ENCODE measurements at places on chromosomes 5 and 9. TPM values are rescaled to one million over a fixed set of nuclear protein-coding genes. Genes with fewer than 3 reads are reported as not detected.
A peak's percentile ranks its signal among the peaks of the same experiment; 100 is the strongest.

DNA sequence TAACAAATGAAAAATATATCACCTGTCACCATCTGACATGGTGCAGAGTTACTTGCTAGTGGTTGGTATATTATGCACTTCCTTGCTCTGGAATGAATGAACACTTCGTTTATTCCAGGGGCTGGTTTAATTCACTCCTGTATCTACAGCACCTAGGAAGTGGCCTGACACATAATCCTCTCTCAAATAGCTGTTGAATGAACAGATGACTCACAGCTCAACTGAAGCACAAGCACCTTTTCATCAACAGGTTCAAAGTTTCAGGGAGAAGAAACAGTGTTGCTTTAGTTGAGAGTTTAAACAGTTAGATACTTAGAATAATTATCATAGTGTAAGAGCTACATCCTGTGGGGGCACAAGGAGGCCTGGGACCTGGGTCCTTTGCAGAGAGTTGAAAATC is 135.0 kb upstream of the DAP start:
- H3K4me1 ChIP-seq = peaks cover 3% of the 10 kb centered on the region
- no peaks in the 10 kb centered on the region for H3K36me3 ChIP-seq
- H3K27me3 ChIP-seq = no peaks in the 10 kb centered on the region
- H3K27ac ChIP-seq = no peak overlapping the region
- no peak overlapping the region for H3K4me3 ChIP-seq

GRCh38 chr9:82894548-82894947 is 168.4 kb downstream of the RASEF start:
- DNase-seq = no peak
- H3K4me3 ChIP-seq = no peak overlapping the region
- H3K36me3 ChIP-seq = no peaks in the 10 kb centered on the region
- H3K4me1 ChIP-seq = no peaks in the 10 kb centered on the region
- no peaks in the 10 kb centered on the region for H3K27me3 ChIP-seq

DNA sequence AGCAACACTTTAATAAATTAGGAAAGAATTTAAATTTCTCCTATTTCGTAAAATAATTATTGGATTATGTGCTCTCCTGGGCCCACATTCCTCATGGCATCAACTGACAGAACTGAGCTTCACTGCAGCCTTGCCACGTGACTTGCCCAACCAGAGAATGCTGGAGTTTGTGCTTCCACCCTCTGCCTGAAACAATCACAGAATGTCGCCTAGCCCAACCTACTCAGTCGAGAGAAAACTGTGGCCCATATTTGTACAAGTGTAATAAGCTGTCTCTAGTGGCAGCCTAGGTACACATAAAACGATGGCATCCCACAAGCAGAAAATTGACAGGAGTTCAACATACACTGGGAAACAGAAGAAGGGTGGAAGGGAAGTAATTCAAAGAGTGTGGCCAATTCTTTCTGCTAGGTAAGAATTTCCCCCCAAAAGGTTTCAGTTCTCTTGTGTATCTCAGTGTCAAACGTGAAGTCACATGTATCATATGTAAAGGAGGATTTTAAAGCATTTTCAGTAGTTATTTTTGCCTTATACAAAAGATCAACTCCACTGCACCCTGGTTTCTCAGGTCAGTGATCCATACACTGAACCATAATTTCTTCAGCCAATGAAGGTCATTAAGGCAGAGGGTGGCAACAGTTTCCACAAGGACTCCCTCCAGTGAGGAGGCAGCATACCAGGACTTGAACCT is 41.7 kb downstream of the ZNF608 start:
- no peak for DNase-seq
- no peaks in the 10 kb centered on the region for H3K36me3 ChIP-seq
- no peaks in the 10 kb centered on the region for H3K27me3 ChIP-seq
- H3K27ac ChIP-seq = no peak overlapping the region
- H3K4me3 ChIP-seq = no peak overlapping the region

DNA sequence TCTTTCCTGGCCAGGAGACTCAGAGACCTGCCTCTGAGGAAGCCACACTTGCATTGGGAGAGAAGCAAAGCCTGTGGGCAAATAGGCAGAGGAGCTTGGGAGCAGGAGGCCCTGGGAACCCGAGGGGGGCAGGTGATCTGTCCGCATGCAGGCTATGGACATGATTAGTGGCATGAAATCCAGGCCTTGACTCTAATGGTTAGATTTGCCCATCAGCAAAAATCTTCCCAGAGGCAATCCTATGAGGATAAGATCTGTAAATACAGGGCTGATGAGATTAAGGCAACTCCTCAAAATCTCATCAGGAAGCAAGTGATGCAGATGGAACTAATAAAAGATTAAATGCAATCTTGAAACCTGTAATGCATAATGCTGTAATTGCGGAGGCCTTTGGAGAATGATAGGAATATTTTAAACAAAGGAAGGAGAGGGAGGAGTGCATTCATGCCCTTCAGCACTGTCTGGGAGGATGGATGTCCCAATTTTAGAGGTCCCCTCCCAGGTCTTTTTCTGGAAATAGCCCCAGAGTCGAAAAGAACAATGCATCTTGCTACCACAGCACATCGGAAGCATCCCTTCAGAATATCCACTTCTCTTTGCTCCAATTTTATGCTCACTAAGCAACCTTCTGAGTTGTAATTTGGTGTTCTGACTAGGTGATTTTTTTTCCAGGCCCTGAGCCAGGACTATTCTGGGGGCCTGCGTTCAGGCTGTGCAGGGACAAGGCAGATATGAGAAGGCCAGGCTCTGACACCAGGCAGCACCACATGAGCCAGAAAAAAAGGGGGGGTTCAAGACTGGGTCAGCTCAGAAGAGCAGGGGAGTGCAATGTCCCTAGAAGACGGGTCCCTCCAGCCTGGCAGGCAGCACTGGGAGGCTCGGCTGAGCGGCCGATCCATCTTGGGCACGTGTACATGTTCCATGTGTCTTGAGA is 66.5 kb downstream of the MED10 start:
- H3K27me3 ChIP-seq = no peaks in the 10 kb centered on the region
- H3K27ac ChIP-seq = no peak overlapping the region
- no peak overlapping the region for H3K4me3 ChIP-seq
- DNase-seq = no peak

DNA sequence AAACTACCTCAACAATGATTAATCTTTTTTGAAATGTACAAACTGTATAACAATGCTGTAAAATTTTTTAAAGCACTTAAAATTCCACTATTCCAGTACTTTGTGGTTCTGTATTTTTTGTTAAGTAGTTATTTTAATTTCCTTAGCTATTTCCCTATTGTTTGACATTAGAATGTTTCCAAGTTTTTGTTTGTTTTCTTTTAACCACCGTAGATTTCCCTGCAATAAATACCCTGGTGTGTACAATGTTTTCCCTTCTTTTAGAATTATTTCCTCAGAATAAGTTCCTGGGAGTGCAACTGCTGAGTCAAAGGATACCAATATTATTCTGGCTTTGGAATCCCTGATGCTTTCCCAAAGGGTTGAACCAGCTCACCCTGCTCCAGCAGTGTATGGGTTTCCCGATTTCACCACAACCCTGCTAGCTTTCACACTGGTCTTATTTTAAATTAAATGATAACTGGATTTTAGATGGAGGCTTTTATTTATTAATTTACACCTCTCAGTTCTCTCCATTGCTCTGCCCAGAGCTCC is 20.6 kb upstream of the ANGPTL2 start:
- H3K27ac ChIP-seq = no peak overlapping the region
- no peaks in the 10 kb centered on the region for H3K27me3 ChIP-seq
- no peak for DNase-seq

DNA sequence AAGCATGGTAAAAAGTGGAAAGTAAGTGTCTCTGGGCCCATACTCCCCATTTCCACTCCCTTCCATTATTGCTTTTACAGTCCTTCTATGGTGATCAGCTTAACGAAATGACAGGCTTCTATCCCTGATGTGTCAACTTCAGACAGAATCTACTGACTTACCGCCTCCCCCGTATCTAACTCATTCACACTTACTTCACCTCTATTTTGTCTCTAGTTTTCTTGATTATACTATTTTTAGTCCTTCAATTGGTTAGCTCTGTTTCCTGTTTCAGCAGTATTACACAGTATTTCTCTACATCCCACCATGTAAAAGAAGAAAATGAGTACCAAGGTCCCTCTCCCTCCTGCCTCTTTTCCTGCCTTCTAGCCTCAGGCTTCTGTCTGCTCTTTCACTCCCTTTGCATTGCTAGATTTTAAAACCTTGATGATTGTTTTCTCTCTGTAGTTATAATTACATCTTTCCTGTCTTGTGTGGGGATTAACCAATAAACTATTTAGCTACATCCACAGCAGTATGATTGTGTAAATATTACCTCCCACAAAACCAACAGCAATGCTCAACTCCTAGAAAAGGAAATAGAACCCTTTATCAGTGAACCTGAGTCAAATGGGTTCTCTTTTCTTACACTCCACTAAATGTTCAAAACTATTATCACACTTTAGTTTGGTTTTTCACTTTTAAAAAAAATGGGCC is 53.4 kb downstream of the GNAQ start:
- H3K4me1 ChIP-seq = peaks cover 7% of the 10 kb centered on the region
- H3K4me3 ChIP-seq = no peak overlapping the region
- DNase-seq = no peak

GRCh38 chr9:131622523-131622922 is 77.2 kb downstream of the PRRT1B start:
- no peaks in the 10 kb centered on the region for H3K27me3 ChIP-seq
- H3K4me3 ChIP-seq = no peak overlapping the region
- no peak for DNase-seq
- H3K27ac ChIP-seq = no peak overlapping the region
- no peaks in the 10 kb centered on the region for H3K4me1 ChIP-seq

DNA sequence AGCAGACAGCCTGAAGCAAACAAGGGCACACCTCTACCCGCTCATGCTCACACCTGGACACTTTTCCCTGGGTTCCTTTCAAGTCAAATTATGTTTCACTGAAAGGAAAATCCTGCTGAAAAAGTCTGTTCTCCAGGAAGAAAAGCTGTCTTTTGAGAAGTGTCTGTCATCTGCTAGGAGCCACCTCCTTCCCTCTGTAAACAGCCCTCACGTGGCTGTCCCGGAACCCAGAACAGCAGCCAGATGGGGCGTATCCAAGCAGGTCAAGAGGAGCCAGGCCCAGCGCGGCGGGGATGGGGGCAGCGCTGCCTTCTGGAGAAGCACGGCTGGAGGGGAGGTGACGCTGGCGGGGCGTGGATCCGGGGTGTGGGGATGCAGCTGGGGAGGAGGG is at the start of gene PNPLA7:
Gene PNPLA7, minus strand, starts transcription at position 172 of the 391 bp plus-strand sequence. CDS start 205 bp downstream, outside the sequence.
- no peaks in the 10 kb centered on the region for H3K27me3 ChIP-seq
- DNase-seq = peak; percentile 85
- no peaks in the 10 kb centered on the region for H3K36me3 ChIP-seq
- H3K4me1 ChIP-seq = peaks cover 13% of the 10 kb centered on the region
- H3K27ac ChIP-seq = peak within 1 kb of the TSS; percentile 76

GRIA1 gene
- total RNA-seq = 0.42 TPM

FREM1 gene
- 2.4 TPM for total RNA-seq

- H3K4me1 ChIP-seq = no peaks in the 10 kb centered on the region
- H3K36me3 ChIP-seq = no peaks in the 10 kb centered on the region
These were observed 197.1 kb downstream of the CAVIN4 start for GRCh38 chr9:100774962-100775361.

DNA sequence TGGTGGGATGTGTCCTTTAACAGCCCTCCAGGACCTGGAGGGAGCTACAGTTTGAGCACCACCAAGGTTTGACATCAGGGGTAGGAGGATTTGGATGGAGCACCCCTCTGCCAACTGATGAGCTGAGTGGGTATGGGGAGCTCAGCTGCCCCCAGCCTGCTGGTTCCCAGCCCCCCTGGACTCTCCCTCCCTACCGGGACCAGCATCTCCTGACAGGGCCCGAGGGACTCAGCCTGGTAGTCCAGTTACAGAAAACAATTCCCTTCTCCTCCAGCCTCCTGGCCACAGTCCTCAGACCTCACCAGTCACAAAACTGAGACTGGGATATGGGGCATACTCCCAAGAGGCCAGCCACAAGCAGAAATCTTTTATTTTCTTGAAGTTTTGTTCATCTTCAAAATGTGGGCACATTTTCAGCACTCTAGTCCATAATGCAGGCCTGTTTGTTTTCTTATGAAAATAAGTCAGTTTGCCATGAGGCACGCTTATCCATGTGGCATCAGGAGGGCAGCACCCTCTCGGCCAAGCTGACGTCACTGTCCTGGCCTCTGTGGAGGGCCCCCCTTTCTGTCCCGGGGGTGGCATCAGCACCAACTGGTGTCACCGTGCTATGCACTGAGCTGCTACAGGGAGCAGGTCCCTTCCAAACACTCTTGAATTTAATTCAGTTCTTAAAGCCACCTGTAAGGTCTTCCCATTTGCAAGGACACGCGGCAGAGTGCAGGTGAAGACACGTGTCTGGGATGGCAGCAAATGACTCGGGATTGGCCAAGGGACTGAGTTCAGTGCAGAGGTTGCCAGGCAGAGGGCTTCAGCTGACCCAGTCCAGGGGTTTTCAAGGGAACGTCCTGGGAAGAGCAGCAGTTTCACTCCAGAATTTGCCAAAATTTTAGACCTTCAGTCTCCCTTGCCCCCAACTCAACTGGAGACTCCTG is 187.6 kb downstream of the GADD45G start:
- no peaks in the 10 kb centered on the region for H3K27me3 ChIP-seq
- H3K4me1 ChIP-seq = no peaks in the 10 kb centered on the region
- H3K36me3 ChIP-seq = no peaks in the 10 kb centered on the region
- no peak overlapping the region for H3K4me3 ChIP-seq
- no peak for DNase-seq

TAF7 gene
- total RNA-seq = 108 TPM

GRCh38 chr9:2140600-2141223 is 125.6 kb downstream of the SMARCA2 start:
- H3K4me3 ChIP-seq = no peak overlapping the region
- H3K4me1 ChIP-seq = peaks cover 3% of the 10 kb centered on the region
- no peaks in the 10 kb centered on the region for H3K27me3 ChIP-seq
- no peaks in the 10 kb centered on the region for H3K36me3 ChIP-seq
- no peak for DNase-seq

- H3K36me3 ChIP-seq = no peaks in the 10 kb centered on the region
- H3K4me1 ChIP-seq = peaks cover 9% of the 10 kb centered on the region
- H3K27me3 ChIP-seq = no peaks in the 10 kb centered on the region
- DNase-seq = no peak
- no peak overlapping the region for H3K4me3 ChIP-seq
These were observed 123.9 kb downstream of the TLE4 start for GRCh38 chr9:79695531-79696175.

DNA sequence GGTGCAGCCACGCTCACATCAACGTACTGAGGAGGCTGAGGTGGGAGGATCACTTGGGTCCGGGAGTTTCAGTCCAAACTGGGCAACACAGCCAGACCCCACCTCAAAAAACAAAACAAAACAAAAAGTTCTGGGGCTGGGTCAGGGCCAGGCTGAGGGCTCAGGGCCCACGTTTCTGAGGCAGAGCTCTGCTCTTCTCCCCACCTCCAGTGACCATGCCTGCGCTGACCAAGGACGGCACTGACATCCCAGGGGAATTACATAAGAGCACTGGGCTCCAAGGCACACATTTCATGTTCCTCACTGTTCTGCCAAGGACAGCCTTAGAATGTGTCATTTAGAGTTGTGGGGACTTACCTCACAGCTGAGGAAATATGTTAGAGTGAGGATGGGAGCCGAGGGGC is 40.4 kb upstream of the TESK1 start:
- H3K36me3 ChIP-seq = no peaks in the 10 kb centered on the region
- no peak overlapping the region for H3K4me3 ChIP-seq
- H3K27ac ChIP-seq = no peak overlapping the region
- no peaks in the 10 kb centered on the region for H3K27me3 ChIP-seq

Data from ovary (tissue), 10 donors.